ENCODE measurements at places on chromosomes 6 and 20. TPM values are rescaled to one million over a fixed set of nuclear protein-coding genes. Genes with fewer than 3 reads are reported as not detected.

Gene CCN6
- total RNA-seq = not detected

Gene RPS18
- total RNA-seq = 5,497 TPM

Gene BPHL
- total RNA-seq = 7.5 TPM

Gene CGA
- total RNA-seq = not detected

Gene CST2
- total RNA-seq = not detected

Gene SLC32A1
- not detected for total RNA-seq

Gene FAM8A1
- total RNA-seq = 2.9 TPM

DNA sequence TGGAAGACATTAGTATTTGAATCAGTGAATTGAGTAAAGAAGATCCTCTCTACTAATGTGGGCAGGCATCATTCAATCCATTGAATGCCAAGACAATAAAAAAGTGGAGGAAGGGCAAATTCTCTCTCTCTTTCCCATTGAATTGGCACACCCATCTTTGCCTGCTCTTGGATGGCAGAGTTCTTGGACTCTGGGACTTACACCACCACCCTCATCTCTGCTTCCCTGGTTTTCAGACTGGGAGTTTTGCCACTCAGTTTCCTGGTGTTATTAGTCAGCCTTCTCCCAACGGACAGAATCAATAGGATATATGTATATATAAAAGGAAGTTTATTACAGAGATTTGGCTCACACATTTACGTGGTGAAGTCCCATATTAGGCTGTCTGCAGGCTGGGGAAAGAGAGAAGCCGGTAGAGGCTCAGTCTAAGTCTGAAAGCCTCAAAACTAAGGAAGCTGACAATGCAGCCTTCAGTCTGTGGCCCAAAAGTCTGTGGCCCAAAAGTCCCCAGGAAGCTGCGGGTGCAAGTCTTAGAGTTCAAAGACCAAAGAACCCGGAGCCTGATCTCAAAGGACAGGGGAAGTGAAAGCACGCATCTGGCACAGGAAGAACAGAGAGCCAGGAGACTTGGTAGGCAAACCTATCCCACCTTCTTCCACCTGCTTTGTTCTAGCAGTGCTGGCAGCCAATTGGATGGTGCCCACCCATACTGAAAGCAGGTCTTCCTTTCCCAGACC, 64.4 kb downstream of the SMPDL3A start:
- H3K36me3 ChIP-seq = no peaks in the 10 kb centered on the region
- no peak for DNase-seq
- peaks cover 2% of the 10 kb centered on the region for H3K27me3 ChIP-seq
- no peak overlapping the region for H3K27ac ChIP-seq
- H3K4me1 ChIP-seq = no peaks in the 10 kb centered on the region
- H3K4me3 ChIP-seq = no peak overlapping the region

DNA sequence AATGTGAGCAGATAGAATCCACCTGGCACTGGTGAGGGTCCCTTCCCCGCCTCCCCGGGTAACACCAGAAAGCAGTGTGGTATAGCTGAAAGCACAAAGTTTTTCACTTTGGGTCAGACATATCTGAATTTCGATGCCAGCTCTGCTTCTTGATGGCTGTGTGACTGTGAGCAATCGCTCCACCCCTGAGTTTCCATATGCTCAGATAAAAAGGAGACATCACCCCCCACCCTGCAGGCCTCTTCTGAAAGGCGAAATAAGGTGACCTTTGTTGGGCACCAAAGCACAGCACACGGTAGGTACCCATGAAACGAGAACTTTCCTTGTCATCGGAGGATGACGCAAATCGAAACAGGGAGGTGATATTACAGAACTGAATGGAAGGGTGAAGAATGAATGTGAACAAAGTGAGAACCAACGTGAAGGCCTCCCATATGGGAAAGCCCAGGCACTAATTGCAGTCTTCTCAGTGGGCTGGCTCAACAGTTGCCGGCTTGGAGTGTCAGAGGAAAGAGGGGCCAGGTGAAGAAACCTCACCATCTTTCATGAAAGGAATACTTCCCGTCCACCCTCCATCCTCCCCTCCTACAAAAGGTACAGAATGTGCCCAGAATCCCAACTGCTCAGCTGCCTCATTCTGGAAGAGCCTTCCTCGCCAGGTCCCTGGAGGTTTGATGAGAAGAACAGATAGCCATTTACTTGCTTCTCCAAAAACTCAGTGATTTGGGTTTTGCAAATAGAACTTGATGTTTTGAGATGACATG, 61.8 kb downstream of the NFATC2 start:
- H3K27me3 ChIP-seq = no peaks in the 10 kb centered on the region
- peaks cover 41% of the 10 kb centered on the region for H3K36me3 ChIP-seq
- H3K4me3 ChIP-seq = peak overlapping the region; percentile 58
- peaks cover 84% of the 10 kb centered on the region for H3K4me1 ChIP-seq
- H3K27ac ChIP-seq = peak overlapping the region; percentile 97

GRCh38 chr6:137767911-137768690, 99.0 kb upstream of the TNFAIP3 start:
- H3K27ac ChIP-seq = peak overlapping the region; percentile 65
- no peak overlapping the region for H3K4me3 ChIP-seq

DNA sequence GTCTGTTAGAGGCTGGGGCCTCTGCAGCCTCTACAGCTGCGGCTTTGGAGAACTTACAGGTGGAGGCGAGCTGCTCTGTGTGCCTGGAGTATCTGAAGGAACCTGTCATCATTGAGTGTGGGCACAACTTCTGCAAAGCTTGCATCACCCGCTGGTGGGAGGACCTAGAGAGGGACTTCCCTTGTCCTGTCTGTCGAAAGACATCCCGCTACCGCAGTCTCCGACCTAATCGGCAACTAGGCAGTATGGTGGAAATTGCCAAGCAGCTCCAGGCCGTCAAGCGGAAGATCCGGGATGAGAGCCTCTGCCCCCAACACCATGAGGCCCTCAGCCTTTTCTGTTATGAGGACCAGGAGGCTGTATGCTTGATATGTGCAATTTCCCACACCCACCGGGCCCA, 2.6 kb downstream of the TRIM39 start:
- peaks cover 17% of the 10 kb centered on the region for H3K36me3 ChIP-seq
- no peak for DNase-seq
- H3K4me3 ChIP-seq = no peak overlapping the region
- H3K27me3 ChIP-seq = no peaks in the 10 kb centered on the region
- no peak overlapping the region for H3K27ac ChIP-seq

DNA sequence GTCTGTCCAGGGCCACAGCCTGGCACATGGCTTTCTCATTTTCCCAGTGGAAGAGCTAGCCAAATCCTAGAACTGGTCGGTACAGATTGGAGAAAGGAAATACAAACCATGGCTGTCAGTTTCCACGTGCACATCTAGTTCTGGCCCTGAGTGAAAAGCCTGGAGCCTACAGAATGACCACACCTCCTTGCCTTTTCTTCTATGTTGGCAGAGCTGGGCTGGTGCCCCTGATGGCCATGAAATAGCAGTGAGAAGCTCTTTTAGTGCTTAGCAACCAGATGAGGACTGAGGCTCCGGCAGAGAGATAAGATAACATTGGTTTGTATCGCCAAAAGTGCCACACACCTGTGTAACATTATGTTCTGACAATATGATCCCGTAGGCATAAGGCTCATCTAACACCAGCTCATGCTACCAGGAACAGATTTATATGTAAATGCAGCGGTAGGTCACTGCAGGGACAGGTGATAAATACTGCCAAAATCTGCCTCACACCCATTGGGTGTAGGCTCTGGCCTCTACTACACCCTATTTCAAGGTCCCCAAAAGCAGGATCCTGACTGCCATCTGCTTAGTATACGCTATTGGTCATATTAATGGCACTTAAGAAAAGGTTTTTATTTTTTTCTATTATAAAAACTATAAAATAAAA, 39.9 kb upstream of the TBC1D7 start:
- peaks cover 3% of the 10 kb centered on the region for H3K36me3 ChIP-seq
- H3K4me3 ChIP-seq = no peak overlapping the region
- H3K27me3 ChIP-seq = no peaks in the 10 kb centered on the region
- H3K27ac ChIP-seq = no peak overlapping the region
- no peaks in the 10 kb centered on the region for H3K4me1 ChIP-seq

DNA sequence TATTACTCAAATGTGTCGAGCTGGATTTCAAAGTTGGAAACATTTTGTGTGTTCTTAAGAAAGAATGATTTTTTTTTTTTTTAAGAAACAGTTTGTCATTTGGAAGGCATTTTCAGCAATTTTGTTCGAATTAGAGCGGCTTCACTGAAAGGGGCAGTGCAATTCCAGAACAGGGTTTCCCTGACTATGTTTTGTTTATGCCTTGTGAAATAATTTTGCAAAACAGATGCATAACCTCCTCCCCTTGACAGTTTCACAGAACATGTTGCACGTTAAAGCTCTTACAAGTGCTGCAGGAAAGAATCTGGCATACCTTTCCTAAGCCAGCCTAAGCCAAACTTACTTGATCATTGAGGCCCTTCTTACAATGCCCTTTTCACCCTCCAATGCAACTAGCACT, 216.0 kb upstream of the SSTR4 start:
- H3K27ac ChIP-seq = no peak overlapping the region
- H3K4me3 ChIP-seq = no peak overlapping the region
- H3K4me1 ChIP-seq = no peaks in the 10 kb centered on the region
- no peak for DNase-seq

DNA sequence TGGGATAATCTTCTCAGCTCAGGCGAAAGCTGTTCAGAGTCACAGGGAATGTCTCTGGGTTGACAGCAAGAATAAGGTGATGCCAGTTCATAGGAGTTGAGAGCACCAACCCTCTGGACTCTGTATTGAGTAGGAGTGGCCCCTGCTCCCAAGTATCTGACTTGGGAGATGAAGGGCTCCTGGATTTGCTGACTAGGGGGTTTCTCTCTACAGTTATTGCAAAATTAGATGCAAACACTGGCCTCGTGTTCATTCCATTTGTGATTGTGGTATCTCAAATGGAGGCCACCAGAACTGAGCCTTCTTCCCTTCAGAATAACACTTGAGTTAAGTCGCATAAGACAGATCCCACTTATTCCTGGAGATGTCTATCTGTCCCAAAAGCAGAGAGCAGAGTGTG, 135.7 kb downstream of the PDE7B start:
- H3K27ac ChIP-seq = no peak overlapping the region
- H3K27me3 ChIP-seq = no peaks in the 10 kb centered on the region
- DNase-seq = no peak
- no peaks in the 10 kb centered on the region for H3K4me1 ChIP-seq

GRCh38 chr6:31631681-31632278, 11.3 kb downstream of the PRRC2A start:
- H3K27ac ChIP-seq = no peak overlapping the region
- DNase-seq = no peak
- no peaks in the 10 kb centered on the region for H3K27me3 ChIP-seq
- H3K4me3 ChIP-seq = no peak overlapping the region
- H3K36me3 ChIP-seq = peaks cover 73% of the 10 kb centered on the region

GRCh38 chr20:37144856-37145404, 34.2 kb upstream of the RPN2 start:
- no peak overlapping the region for H3K27ac ChIP-seq
- no peak for DNase-seq
- no peaks in the 10 kb centered on the region for H3K27me3 ChIP-seq
- H3K36me3 ChIP-seq = no peaks in the 10 kb centered on the region
- H3K4me3 ChIP-seq = no peak overlapping the region

GRCh38 chr6:49151461-49151860, 311.6 kb downstream of the MMUT start:
- H3K4me1 ChIP-seq = no peaks in the 10 kb centered on the region
- no peaks in the 10 kb centered on the region for H3K27me3 ChIP-seq
- no peak for DNase-seq
- no peaks in the 10 kb centered on the region for H3K36me3 ChIP-seq
- H3K27ac ChIP-seq = no peak overlapping the region
- H3K4me3 ChIP-seq = no peak overlapping the region

DNA sequence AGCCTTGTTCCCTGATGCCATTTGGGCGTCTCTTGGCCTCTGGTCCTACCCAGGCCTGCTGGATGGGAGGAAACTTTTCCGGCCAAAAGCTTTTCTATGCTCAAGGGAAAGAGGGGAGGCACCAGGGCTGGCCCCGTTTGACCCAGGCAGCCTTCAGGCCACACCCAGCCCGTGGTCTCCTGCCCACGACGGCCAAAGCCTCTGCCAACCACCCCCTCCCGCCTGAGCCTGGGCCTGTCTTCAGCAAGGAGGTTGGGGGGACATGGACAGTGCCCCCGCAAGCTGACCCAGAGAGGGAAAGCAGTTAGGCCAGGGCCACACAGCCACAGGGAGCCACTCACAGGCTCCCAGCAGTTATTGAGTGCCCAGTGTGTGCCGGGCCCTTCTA, 49.5 kb downstream of the SRC start:
- H3K4me3 ChIP-seq = no peak overlapping the region
- no peak overlapping the region for H3K27ac ChIP-seq
- no peaks in the 10 kb centered on the region for H3K27me3 ChIP-seq
- no peaks in the 10 kb centered on the region for H3K36me3 ChIP-seq
- no peaks in the 10 kb centered on the region for H3K4me1 ChIP-seq
- no peak for DNase-seq

GRCh38 chr6:7469696-7470095, 71.8 kb upstream of the DSP start:
- H3K27ac ChIP-seq = no peak overlapping the region
- no peak for DNase-seq
- H3K4me1 ChIP-seq = peaks cover 7% of the 10 kb centered on the region
- peaks cover 4% of the 10 kb centered on the region for H3K27me3 ChIP-seq

DNA sequence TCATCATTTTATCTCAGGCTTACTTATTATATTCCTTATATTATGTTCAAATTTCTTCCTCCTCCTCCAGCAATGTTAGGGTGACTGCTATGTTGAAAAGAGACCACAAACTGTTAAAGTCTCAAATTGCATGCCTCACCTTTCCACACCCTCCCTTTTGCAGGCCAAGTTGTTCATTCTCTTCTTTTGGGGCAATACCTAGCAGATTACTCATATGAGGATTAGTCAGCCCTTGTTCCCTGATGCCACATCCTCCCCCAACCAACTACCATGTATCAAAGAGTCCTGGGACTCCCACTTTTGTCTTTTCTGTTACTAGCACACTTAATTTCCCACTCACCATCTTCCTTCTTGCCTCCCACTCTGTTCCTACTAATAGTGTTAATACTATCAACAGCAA, 434.7 kb downstream of the BCKDHB start:
- no peaks in the 10 kb centered on the region for H3K4me1 ChIP-seq
- H3K27ac ChIP-seq = no peak overlapping the region
- H3K4me3 ChIP-seq = no peak overlapping the region
- peak; percentile 14 for DNase-seq
- H3K27me3 ChIP-seq = peaks cover 15% of the 10 kb centered on the region

DNA sequence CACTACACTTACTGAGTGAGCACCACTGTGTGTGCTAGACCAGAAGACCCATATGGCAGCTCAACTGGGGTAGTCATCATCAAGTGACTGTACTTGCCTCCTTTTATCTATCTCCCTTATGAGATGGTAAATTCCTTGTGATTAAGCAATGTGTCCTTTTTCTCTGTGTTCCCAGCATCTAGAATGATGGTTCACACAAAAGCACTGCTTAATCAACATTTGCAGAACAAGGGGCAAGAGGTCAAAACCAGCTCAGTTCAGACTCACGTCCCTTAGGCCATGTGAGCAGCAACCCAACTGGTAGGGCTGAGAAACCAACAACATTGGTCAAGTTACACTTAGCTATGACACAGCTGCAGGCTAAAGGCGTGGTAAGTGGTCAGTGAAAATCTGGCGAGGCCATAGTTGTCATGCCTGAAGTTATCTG, 10.0 kb downstream of the TRAM2 start:
- no peaks in the 10 kb centered on the region for H3K36me3 ChIP-seq
- no peaks in the 10 kb centered on the region for H3K27me3 ChIP-seq
- no peak for DNase-seq
- peaks cover 25% of the 10 kb centered on the region for H3K4me1 ChIP-seq

All from activated naive CD4-positive, alpha-beta T cell treated with anti-CD3 and anti-CD28 coated beads for 36 hours (primary cell).